ENCODE measurements at places on chromosomes 3 and 15.
A peak's percentile ranks its signal among the peaks of the same experiment; 100 is the strongest.

- DNase-seq, result no peak
These were observed 15.3 kb upstream of the EBLN2 start for GRCh38 chr3:73046195-73046594.

DNA sequence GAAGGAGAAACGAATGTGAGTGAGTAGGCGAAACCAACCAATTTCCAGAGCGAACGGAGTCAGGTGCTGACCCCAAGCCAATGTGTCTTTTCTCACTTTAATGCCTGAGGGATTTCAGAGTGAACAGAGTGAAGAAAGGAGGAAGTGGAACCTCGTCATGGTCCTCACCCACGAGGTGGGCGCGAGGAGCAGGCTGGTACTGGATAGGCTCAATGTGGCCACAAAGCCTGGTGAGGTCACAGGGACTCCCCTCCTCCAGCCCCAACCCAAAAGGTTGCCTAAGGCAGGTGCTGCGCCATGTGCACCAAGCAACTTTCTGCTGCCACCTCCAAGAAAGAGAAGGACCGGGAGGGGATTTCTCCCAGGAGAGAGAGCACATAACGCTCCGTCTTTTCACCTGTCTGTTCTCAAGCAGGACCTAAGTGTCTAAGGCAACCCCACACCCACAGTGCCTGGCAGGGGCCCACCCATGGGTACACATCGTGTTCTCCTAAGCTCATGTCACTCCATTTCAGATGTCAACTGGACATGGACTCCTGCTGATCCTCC lies 3.8 kb downstream of the NRROS start:
- DNase-seq, result peak; percentile 73

GRCh38 chr3:16589867-16590624 lies 15.2 kb downstream of the DAZL start:
- DNase-seq, result no peak

DNA sequence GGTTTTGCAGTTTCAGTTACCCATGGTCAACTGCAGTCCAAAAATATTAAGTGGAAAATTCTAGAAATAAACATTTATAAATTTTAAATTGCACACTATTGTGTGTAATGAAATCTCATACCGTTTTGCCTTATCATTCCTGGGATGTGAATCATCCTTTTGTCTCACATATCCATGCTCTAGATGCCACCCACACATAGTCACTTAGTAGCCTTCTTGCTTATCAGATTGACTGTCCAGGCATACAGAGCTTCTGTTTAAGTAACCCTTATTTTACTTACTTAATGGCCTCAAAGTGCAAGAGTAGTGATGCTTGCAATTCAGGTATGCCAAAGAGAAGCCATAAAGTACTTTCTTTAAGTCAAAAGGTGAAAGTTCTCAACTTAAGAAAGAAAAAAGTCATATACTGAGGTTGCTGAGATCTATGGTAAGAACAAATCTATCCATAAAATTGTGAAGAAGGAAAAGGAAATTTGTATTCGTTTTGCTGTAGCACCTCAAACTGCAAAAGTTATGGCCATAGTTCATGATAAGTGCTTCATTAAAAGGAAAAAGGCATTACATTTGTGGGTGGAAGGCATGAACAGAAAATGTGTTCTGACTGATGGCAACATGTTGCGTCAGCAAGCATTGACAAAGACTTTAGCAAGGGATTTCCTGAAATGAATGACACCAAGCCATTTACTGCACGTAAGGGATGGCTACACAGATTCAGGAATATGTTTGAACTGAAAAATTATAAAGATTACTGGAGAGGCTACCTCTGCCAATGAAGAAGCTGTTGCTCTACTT lies 43.8 kb downstream of the SPATA16 start:
- DNase-seq, result no peak

DNA sequence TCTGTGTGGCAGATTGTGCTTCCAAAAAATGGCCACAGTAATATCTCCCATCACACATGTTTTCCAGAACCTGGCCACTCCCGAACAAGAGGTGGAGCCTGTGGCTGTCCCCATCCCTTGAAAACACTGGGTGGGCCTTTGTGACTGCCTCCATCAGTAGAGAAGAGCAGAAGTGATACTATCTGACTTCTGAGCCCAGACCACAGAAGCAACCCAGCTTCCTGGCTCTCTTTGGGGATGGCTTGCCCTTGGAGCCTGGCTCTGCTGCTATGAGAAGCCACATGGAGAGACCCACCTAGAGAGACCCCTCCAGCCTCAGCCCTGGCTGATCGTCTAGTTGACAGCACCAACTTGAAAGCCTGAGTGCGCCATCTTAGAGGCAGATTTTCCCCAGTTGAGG lies 39.8 kb upstream of the CMTM8 start:
- peak; percentile 33 for DNase-seq

DNA sequence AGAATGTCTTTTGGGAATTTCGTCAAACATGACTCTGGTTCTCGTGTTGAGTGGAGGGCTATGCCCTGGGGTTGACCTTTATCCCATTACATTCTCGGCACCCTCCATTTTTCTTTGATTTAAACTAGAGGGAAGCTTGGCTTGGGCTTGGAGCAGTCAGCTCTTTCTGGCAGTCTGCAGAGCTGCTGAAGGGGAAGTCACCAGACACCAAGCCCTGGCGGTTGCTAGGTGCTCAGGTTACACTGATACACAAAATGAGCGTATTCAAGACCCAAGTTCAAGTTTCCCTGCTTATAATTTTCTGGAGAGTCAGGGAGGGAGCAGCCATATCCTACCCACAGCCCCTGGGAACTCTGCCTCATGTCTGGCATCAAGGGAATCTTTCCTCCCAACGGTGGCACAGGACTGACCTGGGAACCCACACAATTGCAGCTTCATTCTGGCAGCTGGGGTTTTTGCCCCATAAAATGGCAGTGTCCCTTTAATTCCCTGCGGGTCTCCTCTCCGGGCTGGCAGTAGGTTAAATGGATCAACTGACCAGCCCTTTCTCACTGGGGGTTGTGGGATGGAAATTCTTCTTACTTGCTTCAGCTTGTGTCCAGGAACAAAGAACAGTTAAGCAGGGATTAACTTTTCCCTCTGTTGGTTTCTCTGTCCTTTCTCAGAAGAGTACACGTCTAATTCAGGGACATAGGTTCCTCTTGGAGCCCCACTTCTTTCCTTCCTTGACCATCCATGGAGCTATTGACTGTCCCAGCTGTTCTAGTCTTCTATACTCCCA lies 110.0 kb upstream of the DLG1 start:
- DNase-seq, result no peak

DNA sequence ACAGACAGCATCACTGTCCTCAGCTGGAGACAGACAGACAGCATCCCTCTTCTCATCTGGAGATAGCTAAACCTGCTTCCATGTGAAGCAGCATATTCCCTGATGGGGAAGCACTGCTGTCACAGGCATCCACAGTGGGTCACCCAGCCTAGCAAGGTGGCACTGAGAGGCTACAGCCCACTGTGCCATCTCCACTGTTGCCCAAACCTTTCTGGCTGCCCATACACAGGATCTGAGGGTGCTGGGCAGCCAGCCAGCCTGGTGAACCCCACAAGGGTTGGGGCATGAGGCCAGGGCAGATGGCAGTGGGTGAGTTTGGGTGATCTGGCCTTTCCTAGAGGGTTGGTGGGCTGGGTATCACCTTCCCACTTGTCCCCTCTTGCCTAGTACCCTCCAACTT lies 11.7 kb downstream of the CHST13 start:
- DNase-seq, result no peak

GRCh38 chr3:149600634-149601033 lies 57.2 kb downstream of the WWTR1 start:
- DNase-seq, result no peak

DNA sequence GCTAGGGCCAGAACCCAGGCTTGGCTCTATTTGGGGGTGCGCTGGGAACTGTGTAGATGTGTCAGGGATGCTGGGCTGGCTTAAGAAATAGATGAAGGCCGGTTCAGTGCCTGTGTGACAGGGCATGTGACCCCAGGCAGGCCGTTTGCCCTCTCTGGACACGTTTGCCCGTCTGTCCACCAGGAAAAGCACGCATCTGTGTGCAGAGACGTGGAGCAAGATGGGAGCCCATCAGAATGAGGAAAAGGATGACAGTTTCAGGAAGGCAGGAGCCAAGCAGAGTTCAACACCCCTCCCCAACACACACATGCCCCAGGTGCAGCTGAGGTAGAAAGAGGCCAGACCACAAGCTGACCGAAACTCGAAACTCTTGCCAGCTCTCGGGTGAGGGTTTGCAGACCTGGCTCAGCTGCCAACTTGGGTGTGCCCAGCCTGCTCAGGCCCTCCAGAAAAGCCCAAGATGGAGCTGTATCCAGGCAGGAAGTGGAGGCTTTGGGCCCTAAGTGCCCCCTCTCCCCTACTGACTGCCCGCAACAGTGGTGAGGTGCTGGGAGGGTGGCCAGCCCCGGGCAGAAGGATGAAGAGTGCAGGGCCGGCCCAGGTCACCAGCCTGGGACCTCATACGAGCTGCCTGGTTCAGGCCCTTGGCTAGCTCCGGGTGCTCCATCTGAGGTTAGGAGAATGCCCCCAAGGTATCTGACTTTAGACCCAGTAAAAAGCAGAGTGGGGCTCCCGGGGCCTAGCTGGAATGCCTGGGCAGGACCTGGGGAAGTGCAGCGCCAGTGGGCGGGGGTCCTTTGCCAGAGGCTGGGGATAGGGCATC lies 10.2 kb upstream of the MESP1 start:
- DNase-seq, result no peak

DNA sequence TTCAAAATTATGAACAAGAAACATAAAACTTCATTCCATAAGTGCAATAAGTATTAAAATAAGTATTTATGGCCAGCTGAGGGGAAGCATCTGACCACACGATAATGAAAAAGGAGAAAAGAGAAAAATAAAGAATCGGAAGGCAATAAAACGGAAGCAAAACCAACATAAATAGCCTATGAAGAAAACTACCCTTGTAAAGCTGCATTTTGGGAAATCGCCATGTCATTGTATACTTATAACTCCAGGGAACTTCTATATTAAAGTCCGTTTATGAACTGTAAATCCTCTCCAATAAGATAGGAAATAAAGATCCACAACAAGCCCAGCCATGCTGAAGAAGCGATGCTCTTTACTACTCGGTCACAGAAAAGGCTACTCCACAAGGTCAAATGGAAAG lies 47.7 kb downstream of the MORC1 start:
- DNase-seq, result no peak

GRCh38 chr3:111311126-111311525 lies 230.9 kb upstream of the CD96 start:
- DNase-seq, result peak; percentile 11

DNA sequence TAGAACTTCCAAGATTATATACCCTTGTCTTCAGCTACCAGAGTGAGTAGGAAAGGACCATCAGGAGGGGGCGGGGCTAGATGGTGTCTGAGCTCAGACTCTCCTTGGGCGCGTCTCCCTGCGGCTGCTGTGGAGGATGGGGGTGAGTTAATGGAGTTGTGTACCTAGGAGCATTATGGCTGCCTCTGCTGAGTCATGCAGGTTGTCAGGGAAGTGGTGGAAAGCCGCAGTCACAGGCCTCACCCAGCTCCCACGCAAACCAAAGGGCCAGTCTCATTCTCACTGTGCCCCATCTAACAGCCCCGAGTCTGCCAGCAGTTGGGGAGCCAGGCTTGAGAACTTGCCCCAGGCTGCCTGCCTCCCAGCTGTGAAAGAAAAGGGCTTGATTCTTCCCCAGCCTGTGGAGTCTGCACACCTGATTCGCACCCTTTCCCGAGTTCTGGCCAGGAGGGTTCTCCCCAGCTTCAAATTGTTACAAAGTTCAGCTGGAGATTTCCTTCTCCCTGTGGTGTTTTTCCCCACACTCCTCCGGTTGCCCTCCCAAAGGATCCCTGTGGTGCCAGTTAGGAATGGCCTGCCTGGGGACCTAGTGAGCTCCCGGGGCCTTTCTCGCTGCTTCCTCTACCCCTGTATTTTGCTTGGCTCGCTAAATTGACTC lies 143.3 kb downstream of the HCN4 start:
- peak; percentile 24 for DNase-seq
